ENCODE measurements at places on chromosomes 3 and 15.

DNA sequence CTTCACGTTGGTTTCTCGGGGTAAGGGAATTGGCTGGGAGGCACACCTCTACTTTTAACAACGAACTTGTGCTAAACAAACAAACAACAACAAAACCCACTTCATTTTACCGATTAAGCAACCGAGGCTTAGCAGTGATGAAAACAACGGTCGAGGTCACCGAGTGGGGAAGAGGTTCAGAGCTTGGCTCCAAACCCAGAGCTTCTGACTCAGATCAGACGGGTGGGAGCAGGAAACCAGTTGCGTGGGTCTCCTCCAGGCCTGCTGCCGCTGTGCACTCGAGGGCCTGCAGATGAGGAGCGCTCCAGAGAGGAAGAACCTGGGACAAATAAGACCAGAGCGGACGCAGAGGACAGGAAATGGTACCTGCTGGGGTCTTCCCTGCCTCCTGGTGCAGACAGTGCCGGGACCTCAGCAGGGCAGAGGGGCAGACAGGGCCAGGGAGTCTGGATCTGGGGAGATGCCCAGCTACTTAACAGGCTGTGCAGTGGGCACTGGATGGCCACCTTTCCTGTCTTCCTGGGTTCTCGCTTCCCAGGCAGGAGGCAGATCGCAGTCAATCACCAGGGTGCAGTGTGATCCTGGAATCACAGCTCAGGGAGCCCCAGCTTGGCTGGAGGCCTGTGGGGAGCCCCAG lies 99.0 kb upstream of the MEF2A start:
- no peak for DNase-seq

GRCh38 chr3:65831733-65832425 lies 206.8 kb downstream of the MAGI1 start:
- DNase-seq = no peak

GRCh38 chr3:30034246-30034991 lies 572.0 kb upstream of the TGFBR2 start:
- no peak for DNase-seq

- no peak for DNase-seq
Observed at GRCh38 chr3:53703630-53704362, 142.4 kb downstream of the CHDH start.

GRCh38 chr15:78574944-78575343 lies 9.6 kb downstream of the CHRNA5 start:
- no peak for DNase-seq

DNA sequence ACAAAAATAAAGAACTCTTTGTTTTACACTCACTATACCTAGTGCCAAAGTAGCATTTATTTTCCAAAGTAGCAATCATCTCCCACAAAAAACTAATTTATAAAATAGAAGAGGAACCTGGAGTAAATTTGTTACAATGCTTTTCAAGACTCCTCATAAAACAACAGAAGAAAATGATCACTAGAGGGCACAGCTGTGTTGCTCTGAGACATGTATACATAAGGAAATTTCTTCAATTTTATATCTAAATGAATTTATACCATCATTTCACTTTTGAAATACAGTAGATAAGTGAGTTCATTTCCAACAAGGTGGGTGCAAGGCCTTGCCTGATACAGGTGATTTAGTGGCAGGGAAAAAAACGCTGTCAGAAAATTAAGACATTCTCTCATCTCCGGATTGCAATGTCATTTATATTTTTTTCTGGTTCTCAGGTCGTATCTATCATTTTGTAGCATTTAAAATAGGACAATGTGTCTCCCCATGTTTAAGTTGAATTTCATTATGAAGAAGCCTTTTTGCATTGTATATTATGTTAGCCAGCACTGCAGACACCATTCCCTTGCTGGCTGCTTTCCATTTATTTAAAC lies 25.3 kb upstream of the ARHGEF26 start:
- no peak for DNase-seq

- DNase-seq = no peak
Observed at GRCh38 chr3:189308608-189309007, 136.8 kb downstream of the TPRG1 start.

GRCh38 chr3:116785226-116785625 lies 75.6 kb downstream of the TUSC7 start:
- DNase-seq = no peak

DNA sequence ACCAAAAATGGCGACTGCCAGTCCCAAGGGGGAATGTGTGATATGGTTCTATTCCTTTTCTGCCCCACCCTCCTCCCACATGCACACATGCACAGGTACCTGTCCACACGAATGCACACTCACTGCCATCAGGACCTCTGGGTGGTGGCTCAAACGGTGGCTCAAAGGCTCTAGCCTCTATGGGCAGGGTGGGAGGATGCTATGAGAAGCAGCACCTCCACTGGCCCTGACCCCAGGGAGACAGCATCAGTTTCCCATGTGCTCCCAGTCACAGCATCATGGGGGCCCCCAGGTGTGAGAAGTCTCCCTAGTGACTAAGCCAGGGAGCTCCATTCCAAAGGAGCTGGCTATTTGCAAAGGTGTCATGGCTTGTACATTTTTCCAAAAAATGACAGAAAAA lies 15.9 kb downstream of the SEMA3G start:
- DNase-seq = no peak

- no peak for DNase-seq
Observed at GRCh38 chr3:195546130-195546560, 3.0 kb upstream of the PPP1R2 start.

DNA sequence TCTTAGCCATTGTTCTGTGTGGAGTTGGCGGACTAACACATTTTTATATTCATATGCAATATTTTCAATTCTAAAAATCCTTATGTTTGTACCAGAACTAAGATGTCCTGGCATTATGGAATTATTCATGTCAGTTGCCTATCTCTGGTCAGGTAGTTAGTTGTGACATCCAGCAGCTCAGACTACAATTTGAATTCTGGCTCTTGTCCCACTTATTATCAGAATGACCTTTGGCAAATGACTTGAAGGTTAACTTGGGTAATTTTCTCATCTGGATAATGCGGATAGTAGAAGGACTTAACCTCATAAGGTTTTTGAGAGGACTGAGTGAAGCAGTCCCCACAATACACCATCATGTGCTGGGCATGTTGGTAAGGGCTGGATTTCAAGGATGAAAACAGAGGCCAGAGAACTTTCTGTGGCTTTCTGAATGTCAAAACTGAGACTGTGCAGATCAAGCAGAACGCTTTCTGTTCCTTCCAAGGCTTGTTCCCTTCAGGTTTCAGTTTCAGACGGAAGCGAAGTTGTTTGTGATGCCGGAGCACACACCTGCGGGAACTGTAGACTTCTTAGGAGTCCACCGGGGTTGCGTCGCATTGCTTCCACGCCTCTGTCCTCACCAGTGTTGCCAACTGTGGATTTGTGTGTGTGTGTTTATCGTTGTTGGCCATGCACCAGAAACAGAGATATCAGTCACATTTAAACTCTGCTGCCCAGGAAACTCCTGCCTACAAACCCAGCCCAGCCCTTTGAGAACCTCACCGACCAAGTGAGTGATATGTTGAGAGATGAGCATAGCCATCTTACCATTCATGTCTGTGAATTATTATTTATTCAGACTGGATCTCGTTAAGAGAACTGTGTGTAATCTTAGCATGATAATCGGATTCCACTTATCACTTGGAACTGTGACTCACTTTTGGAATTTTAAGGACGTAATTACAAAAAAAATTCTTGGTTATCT lies 76.0 kb downstream of the PTPRG start:
- no peak for DNase-seq
